ENCODE measurements at places on chromosomes 1 and 21.
A peak's percentile ranks its signal among the peaks of the same experiment; 100 is the strongest.

DNA sequence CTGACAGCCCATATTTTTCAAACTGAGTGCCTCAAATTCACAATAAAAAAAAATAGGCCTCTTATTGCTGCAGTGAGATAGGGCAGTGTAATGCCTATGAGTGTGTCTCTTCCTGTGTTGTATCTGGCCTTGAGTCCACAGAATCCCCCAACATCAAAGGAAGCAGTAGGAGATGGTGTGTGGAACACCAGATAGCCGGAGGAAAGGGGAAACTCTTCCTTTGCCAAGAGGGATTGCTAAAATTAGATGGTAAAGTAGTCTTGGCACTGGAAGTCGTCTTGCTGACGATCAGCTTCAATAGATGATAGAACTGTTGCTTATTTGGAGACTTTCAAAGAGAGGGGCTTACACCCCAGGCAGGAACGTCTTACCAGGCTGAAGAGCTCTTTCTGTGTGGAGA lies 51.8 kb downstream of the RUNX1 start:
- DNase-seq, result no peak

DNA sequence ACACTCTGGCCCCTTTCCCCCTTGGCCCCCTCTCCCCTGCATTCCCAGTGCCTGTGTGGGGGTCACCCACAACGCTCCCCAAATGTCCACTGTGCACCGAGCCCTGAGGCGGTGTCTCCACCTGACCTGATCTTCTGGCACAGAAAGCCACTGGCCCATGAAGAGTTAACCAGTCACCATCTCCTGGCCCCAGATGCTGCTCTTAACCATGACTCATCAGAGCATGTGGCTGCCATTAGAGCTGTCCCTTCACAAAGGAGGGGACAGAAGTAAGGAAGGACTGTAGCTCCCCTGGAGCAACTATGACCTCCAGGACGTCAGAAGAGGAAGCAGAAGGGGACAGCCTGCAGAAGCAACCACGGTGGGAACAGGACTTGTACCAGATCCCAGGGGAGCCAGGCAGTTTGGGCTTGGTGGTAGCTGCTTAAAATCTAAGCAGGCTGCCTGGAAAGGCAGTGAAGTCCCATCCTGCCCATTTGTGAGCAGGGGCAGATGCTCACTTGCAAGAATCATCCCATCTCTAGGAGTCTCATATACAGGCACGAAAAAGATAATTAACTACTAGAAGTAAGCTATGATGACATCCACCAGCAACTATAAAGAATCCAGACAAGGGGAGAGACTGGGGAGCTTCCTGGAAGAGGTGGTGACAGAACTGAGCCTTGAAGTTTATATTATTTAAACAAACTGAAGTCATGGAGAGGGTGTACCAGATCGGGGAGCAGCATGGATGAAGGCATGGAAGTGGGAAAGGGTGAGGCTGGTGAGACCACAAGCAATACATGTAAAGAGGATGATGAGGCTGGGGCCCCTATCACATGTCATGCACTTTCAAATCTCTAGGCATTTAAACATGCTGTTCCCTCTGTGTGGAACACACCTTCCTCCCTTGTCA lies 1.1 kb upstream of the TTC39A start:
- DNase-seq, result peak; percentile 80

- DNase-seq, result no peak
Measured at GRCh38 chr1:23902321-23903278, 10.6 kb downstream of the CNR2 start.

DNA sequence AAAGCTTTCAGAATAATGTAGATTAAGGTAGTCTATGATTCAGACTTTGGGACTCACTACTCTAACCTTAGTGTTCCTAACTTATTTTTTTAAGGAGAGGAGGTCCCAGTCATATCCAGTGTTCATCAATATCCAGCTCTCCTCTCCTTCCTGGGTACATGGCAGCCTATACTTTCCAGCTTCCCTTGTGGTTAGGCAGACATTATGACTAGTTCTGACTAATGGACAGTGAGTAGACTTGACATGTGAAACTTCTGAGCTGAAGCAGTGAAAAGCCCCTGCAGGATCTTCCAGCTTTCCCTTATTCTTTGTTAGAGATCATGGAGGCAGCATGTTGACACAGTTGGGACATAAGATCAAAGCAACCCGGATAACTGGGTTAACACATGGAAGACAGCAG lies 144.2 kb downstream of the PTPRU start:
- DNase-seq, result peak; percentile 34

- no peak for DNase-seq
Measured at GRCh38 chr1:20615946-20616846, 17.1 kb upstream of the PINK1 start.

DNA sequence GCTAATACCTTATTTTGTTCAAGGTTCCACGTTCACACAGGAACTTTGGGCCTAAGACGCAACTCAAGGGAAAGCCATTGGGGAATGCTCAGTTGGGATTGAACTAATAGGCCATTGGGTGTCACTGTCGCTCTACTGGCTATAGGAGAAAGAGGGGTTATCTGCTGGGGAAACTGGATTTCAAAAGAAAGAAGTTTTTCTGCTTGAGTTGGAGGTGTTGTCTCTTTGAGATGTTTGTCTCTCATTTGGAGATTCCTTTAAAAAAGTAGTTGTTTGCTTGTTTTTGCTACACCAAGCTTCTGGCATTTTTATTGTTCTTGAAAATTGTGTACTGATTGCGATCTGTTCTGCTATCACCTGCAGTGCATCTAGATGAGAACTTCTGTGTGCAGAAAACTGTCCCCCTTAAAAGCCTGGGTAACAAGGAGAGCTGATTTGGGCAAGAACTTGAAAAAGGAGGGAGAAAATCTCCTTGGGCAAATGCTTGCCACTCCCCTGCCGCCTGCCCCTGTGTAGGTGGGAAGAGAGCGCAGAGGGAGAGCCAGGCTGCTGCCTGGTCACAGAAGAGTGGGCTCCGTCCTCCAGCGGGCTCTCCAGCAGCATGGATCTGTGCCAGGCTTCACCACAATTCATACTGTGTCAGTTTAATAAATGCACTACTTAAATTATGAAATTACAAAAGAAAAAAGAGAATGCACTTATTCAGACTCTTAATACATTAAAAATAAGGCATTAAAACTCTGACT lies 39.9 kb downstream of the PEX14 start:
- DNase-seq, result peak; percentile 48

- no peak for DNase-seq
Measured at GRCh38 chr1:223188618-223189356, 45.7 kb upstream of the TLR5 start.

- peak; percentile 17 for DNase-seq
Measured at GRCh38 chr1:58597076-58597475, 20.0 kb upstream of the TACSTD2 start.

DNA sequence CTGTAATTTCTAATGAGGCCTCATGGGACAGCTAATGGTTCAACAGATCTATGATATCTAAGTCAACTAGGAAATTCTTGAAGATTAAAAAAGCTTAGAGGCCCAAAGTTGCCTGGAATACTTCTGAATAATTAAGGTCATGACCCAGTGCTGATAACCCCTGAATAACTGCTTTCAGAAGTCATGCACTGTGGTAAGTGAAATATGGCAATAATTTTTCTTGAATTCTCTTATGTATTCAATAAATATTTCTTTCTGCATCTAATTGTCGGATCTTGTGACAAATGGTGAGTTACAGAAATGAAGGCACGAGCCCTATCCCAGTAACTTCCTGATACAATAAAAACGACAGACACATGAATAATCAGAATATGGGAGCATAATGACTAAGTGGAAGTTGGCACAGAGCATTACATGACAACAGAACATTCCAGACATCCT lies 219.3 kb upstream of the GREM2 start:
- DNase-seq, result peak; percentile 86

- DNase-seq, result no peak
Measured at GRCh38 chr1:50681931-50682330, 258.7 kb upstream of the DMRTA2 start.

DNA sequence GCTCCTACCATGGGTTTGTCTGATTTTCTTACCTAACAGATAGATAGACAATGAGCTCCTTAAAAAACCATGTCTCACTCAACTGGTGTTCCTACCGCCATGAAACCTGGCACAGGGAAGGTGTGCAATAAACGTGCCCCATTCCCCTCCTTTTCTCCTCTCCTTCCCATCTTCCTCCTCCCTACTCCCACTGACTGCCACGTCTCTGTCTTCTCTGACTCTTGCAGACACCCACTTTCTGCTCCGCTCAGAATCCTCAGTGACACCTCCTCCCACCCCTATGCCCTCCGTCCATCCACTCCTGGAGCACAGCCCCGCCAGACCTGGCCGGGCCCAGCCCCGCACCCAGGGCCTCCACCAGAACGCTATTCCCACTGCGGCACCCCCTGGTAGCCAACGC lies 52.9 kb downstream of the HMGB4 start:
- no peak for DNase-seq
